Upper lobe of right lung (tissue), 1 donor: ENCODE measurements at places on chromosomes 1 and 21.

GRCh38 chr1:183234660-183235476, 48.8 kb downstream of the LAMC2 start:
- no peak for DNase-seq

GRCh38 chr1:78210175-78210574, 164.4 kb downstream of the GIPC2 start:
- no peak for DNase-seq

DNA sequence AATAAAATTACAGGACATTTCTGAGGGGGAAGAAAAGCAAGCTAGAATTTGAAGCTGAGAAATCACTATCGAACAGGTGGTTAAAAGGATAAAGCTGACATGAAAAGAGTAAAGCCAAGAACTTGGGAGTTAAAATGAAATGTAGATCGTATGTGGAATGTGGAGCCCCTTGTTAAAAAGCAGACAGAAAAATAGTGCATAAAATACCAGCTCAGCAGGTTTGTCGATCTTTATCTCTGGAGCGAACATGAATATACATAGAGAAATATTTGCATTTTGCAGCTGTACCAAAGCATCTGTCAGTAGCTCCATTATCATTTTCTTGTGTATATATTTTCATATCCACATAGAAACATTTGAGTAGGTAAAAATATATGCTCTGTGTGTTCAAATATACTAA, 73.6 kb upstream of the CDC42BPA start:
- no peak for DNase-seq

- no peak for DNase-seq
Measured at GRCh38 chr1:115086176-115086830, 3.0 kb downstream of the TSPAN2 start.

DNA sequence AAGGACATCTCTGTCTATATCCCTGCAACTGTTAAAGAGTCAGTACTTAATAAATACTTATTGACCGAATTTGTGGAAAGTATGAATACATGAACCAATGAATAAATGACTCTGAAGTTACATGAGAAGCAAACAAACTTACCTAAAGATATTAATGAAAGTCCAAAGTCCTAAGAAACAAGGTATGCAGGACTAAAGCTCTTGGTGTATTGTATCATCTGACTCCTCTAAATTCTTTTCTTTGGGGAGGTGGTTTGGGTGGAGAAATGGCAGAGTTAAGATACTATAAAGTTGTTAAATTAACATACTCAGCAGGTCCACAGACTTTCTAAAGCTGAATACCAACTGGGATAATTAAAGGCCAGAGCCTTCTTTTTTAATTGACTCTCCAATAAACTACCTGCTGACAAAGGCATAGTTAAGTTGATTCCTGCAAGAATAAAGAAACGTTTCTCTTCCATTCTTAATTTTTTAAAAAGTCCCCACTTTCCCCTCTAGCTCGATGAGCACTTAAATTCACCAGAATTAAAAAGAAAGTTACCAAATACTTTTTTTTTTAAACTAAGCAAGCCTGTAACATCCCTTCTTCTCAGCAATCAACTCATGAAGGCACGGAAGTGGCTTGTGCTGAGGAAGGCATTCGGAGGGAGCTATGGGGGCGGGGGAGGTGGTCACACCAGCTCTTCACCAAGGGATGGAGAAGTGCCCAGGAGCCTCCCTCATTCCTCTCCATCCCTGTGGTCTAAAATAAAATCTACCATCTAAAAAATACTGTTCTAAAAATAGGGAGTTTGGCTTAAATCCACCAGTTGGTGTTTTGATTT, 61.1 kb downstream of the GADD45A start:
- no peak for DNase-seq

GRCh38 chr1:3292868-3293562, 161.4 kb upstream of the ARHGEF16 start:
- no peak for DNase-seq

DNA sequence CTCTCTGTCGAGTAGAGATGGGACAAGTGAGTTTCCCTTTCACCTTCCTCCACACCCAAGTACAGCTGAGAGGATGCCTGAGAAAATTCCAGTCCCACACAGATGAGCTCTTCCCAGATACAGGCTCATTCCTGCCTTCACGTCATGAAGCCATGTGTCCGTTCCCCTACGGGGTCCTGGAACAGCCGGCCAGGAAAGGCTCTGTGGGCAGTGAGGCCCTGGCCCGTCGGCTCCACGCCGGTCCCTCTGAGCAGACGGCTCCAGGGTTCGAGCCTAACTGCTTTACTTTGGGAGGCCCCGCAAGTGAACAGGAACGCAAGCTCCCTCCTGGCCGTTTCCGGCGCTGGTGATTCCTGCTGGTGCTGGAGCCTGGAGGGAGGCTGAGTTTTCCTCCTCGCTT, 57.2 kb upstream of the ARHGEF16 start:
- no peak for DNase-seq

DNA sequence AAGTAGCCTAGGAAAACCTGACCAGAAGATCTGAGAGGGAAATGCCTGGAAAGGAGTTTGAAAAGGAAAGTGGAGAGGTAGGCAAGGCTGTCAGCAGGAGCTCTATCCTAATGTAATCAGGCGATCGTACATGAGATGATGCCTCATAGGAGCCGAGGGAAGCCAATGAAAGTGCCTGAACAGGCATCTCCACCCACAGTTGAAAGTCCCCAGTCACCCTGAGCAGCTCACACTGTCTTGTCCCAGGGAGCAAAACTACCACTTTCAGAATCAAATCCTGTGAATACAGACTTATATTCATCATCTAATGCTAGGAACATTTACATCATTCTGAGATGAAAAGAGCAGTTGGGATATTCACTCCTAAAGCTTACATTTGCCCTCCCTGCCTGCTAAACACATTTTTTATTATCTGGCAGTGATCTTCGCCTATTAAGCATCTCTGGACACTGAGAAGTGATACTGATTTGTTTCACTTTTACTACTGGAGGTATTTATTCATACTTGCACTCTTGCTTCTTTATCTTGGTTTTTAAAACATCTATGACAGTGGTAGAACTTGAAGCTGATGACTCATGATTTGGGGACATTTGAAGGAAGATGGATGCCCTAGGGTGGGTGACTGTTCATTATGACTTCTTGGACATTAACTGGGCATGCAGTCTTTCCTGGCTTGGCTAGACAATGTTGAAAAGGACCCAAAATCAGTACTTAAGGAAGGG, 221.6 kb downstream of the SEC16B start:
- DNase-seq = no peak

GRCh38 chr1:44147582-44147981, 6.2 kb upstream of the KLF18 start:
- DNase-seq = no peak

DNA sequence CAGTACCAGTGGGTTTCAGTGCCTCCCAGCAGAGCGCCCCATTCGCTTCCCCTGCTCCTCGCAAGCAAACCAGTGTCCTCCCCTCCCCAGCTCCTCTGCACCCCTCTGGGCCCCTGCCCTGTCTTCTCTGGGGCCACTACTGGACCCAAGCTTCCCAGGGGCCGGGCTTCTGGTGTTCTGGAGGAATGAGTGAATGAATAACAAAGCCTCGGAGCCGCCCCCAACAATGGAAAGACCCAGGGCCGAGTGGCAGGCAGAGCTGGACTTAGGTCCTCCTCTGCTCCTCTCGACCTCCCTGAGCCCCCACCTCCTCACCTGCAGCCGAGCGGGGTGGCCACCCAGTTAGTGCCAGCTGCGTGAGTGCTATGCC, 37.6 kb downstream of the MATN1 start:
- peak; percentile 57 for DNase-seq

GRCh38 chr21:27831816-27832569, 865.1 kb upstream of the ADAMTS5 start:
- DNase-seq = no peak

- DNase-seq = no peak
Measured at GRCh38 chr1:218692808-218693207, 347.7 kb downstream of the TGFB2 start.

- peak; percentile 54 for DNase-seq
Measured at GRCh38 chr1:228077565-228078330, 4.8 kb upstream of the ARF1 start.

- no peak for DNase-seq
Measured at GRCh38 chr1:202856014-202856413, 32.9 kb downstream of the RABIF start.

DNA sequence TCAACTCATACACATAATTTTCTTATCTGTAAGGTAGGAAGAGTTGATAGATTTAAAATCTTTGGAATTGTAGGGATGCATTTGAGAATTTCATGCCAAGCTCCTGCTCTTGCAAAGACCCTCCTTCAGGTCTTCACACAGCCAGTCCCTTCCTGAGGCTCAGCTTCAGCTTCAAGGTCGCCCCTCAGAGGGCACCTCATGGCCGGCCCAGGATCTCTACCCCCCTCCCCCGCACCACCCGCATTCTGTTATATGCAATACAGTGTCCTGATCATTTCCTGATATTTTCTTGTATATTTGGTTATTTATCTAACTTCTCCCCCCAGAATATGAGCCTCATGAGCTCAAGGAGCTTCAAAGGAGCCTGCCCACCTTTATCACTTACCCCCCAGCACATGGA, 47.0 kb upstream of the BACE2 start:
- no peak for DNase-seq

- DNase-seq = no peak
Measured at GRCh38 chr1:192497214-192497794, 78.3 kb upstream of the RGS1 start.

DNA sequence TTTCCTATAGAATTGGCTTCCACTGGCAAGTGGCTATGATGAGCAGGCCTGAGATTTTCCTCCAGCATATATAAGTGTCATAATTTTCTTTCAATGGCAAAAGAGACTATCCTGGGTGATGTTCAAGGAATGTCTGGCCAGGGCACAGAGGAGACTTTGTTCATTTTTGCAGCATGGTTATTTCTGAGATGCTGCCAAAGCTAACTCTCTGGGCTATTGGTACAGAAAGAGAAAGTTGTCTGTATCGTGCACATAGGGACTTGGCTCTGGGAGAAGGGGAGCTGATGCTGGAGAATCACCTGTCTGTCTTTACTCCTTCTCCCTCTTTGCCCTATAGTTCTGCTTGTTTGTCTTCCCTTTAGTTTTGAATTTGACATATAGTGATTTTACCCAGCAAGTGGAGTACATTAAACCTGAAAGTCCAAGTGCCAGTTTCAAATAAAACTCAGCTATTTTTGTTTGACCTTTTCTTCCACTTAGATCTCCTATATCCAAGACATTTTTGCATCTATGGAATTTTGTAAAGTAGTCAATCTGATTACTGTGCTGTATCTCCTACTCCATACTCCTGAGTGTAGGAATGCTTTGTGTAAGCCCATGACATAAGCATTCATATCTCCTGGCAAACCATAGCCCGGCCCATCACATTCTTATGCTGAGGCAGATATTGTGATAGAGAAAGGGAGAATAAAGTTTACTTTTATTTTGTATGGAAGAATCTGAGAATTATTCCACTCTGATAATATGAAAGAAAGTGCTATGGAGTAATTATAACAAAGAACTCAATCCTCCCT, 3.9 kb downstream of the FNDC7 start:
- DNase-seq = no peak
